ENCODE measurements at places on chromosomes 16 and 17. TPM values are rescaled to one million over a fixed set of nuclear protein-coding genes. Genes with fewer than 3 reads are reported as not detected.

- DNase-seq = no peak
Observed at GRCh38 chr16:16025214-16025968, 76.0 kb downstream of the ABCC1 start.

DNA sequence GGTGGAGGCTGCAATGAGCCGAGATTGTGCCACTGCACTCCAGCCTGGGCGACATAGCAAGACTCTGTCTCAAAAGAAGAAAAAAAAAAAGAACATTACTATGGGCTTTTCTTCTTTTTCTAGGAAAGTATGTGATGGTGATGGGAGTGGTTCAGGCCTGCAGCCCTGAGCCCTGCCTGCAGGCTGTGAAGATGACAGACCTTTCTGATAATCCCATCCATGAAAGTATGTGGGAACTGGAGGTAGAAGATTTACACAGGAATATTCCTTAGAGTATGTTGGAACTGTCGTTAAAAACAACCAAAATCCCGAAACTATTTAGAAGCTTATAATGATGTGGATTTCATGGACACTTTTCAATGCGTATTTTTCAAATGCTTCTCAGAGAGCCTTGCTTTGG lies 5.3 kb downstream of the RMI2 start:
- DNase-seq = no peak

GRCh38 chr17:78316115-78316866 lies 43.6 kb downstream of the SOCS3 start:
- DNase-seq = no peak

ZNF821 gene
- total RNA-seq = 9.8 TPM

SLC5A2 gene
- total RNA-seq = 1.7 TPM

DNA sequence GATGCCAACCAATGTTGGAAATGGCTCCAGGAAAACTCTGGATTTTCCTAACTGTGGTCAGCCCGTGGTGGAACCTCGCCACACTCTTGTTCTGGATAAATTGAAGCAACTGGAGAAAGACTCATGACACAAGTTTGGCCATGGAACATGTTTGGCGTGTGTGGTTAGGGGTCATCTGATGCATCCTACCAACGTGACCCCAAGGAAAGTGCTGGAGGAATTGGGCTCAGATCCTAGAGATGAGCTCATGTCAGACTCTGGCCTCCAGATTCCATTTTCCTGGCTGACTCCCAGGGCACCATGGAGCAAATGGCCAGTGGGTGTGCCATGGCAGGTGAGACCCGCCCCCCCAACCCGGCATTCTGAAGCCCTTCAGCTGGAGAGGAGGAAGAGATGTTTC lies 58.5 kb downstream of the CACNG5 start:
- no peak for DNase-seq

ZNF174 gene
- 10.6 TPM for total RNA-seq

GRCh38 chr17:39143552-39144093 lies 7.8 kb downstream of the PLXDC1 start:
- DNase-seq = peak; percentile 48

GRCh38 chr17:19249681-19250080 lies 12.5 kb downstream of the EPN2 start:
- DNase-seq = no peak

KRTAP4-7 gene
- not detected for total RNA-seq

GRCh38 chr17:28319598-28319935 lies 567 bp downstream of the TMEM97 start:
- no peak for DNase-seq

DNA sequence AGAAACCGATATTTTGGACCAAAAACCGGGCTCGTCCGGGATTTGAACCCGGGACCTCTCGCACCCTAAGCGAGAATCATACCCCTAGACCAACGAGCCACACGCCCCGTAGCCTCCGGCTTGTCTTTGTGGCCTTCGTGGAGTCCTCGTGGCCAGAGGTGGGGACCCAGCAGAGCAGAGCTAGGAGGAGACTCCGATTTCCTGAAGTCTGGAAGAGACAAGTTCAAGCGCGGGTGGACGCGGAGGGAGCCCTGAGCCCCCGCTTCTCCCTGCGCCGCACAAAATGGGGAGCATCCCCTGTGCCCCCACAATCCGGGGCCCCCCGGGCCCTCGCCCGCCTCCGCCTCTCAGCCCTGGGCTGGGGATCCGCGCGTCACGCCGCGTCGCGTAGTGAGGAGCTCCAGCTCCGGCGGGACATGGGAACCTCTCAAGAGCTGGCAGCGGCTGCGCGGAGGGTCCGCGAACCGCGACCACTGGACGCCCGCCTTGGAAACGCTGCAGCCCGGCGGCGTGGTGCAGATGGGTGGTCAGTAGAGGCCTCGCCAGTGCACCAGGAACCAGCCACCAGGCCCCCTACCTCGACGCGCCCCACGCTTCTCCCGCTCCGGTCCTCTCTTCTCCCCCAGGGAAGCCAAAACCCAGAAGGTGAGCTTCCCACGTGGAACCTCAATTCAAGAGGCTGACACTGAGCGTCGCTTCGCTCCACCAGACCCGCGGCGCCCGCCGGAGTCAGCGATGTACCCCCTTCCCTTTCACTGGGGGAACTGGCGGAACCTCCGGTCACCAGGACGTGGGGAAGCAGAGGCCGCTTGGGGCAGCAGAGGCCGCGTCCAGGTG lies 5.2 kb upstream of the OR1F1 start:
- DNase-seq = no peak

GRCh38 chr16:65884018-65884417 lies 482.5 kb upstream of the CDH5 start:
- DNase-seq = no peak

DNA sequence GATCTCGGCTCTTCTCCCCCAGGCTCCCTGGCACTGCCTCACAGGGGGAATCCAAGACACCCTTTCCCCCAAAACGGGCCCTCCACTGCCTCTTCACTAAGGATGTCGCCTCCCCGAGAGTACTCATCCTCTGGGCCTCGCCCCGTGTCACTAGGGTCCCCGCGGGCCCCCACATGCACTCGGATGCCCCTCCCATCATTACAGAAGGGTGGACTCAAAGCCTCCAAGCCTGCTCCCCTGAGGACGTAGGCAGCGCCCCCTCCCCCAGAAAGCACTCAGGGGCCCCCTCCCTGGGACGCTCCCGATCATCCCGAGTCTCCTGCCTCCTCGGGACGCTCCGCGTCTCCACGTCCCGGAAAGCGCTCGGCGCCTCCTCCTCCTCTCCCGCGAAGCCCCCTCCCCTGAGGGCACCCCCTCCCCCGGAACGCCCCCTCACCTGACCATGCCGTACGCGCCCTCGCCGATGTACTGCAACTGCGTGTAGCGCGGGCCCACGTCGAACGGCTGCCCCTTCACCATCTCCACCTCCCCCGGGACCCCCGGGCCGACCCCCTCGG lies 338 bp downstream of the MAPK3 start:
- DNase-seq = peak; percentile 71

HOXB1 gene
- total RNA-seq = not detected

GRCh38 chr17:69581061-69581961 lies 166.8 kb downstream of the MAP2K6 start:
- peak; percentile 30 for DNase-seq

- no peak for DNase-seq
Observed at GRCh38 chr17:570388-570787, 144.3 kb downstream of the VPS53 start.

DNA sequence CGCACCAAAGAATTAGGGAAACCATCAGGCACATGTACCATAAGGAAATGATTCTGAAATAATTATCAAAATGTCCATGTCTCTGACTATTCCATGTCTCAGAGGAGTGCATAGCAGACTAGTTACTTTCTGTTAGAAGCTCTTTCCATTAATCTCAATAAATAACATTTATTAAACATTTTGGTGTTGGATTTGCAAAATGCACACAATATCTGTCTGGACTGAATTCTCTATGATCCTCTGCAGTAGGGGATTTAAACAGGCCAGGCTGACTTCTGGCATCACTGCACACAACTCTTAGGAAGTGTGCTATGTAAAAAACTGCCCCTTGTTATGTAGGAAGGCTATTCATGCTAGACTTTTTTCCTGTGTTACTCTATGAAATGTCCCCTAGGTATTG lies 283.3 kb upstream of the CDH5 start:
- DNase-seq = no peak

KRT12 gene
- total RNA-seq = not detected

DNA sequence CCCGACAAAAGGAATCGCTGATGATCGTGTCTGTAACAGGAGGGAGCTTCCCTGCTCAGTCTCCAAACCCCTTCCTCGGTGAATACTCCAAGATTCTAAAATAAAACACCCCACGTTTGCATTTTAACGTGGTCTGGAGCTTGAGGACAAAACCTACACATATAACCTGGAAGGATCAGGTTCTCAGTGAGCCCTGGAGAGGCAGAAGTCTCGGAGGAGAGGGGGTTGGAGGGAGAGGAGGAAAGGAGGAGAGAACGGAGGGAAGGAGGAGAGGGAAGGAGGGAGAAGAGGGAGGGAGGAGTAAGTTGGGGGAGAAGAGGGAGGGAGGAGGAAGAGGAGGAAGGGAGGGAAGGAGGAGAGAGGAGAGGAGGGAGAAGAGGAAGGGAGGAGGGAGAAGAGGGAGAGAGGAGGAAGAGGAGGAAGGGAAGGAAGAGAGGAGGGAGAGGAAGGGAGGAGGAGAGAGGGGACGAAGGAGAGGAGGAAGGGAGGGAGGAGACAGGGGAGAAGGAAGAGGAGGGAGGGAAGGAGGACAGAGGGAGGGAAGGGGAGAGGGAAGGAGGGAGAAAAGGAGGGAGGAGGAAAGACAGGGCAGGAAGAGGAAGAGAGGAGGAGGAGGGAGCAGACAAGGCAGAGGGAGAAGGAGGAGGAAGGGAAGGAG lies 27.4 kb upstream of the GINS2 start:
- DNase-seq = no peak

DNA sequence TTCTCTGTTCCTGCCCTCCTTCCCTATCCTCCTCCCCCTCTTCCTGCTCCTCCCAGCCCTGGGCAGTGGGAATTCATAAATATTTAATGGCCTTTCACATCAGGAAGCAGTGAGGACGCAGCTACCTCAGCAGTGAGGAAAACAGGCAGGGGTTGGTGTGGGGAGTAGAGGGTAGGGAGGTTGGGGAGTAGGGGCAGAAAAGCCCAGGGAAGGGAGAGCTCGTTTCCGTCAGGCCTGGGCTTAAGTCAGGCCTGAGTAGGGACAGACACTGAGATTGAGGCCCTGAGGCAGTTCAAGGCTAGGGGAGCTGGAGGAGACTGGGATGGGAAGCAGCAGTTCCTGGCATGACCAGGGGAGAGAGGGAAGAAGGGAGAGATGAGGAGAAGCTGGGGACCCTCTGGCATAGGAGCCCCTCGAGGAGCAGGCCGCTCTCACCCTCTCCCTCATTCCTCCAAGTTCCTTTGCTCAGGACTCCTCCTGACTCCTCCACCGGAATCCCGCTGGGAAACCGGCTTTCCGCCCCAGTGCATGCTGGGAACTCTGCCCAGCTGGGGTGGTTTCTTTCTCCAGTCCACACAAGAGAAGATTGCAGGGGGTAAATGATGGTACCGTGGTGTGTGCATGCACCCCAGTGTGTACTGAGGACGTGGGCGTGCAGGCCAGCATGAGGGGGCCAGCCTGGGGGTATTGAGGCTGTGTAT lies 6.2 kb downstream of the SAMD14 start:
- no peak for DNase-seq

- DNase-seq = no peak
Observed at GRCh38 chr16:49454426-49455180, 81.0 kb downstream of the C16orf78 start.

DNA sequence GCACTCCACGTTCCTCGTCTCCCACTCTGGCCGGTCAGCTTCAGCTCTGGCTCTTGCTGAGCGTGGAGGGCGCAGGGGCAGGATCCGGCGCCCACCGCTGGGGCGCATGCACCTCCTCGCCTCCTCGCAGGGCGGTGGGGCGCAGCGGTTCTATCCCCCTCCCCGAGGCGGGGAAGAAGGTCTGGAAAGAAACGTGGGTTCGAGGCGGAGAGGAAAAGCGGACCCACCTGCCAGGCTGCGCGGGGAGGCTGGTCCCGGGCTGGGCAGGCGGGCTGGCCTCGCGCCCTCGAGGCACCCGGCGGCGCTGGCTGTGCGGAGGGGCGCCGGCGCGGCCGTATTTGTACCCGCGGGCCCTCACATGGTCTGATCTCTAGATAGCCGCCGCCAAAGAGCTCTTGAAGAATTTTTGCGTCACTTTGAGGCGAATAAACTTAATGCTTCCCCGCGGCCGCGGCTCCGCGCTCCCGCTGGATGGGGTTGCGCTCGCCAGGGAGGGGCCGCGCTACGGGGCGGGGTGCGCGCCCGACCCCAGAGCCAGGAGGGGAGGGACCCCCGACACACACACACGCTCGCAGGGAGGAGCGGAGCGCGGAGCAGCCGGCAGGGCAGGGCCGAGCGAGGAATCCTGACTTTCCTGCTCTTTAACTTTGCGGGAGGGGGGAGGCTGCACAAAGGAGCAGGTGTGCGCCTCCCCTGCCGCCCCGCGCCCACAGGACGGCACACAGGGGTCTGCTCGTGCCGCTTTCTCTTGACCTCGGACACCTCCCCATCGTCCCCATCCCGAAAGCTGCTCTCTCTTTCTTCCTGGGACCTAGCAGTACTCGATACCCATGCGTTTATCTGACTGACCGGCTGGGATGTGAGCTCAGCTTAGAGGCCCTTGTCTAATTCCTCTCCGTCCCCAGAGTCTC lies at the start of gene SLC6A4:
TSS of gene SLC6A4 (minus strand) at position 312 of the 911 bp plus-strand sequence. CDS start 13,739 bp downstream, outside the sequence.
- peak; percentile 39 for DNase-seq

FBXW10B gene
- 2.4 TPM for total RNA-seq

DNA sequence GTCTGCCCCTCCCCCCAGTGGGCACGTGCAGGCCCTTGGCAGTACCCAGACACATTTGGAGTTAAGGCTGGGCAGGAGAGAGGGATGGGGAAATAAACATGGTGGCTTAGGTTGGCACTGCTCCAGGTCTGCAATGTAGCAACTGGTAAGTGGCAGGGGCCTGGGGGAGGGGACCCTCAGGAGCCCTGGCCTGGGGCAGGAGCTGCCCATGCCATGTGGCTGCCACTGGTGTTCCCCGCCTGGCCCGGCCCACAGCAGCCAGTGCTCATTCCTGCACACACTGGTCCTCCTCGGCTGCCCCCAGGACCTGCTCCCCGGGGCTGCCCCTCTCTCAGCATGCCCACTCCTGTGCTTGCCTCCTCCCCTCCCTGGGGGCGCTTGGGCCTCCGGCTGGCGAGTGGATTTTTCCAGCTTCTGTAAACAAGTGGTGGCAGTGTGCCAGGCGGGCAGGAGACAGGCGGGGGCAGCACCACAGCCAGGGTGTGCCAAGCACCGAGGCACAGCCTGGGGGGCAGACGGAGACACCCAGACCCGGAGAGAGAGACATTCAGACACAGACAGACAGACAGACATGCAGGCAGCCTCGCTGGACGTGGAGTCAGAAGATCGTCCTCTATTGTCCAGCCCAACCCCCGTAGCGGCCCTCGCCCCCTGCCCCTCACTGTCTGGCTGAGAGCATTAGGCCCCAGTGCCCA lies 9.4 kb downstream of the THRA start:
- peak; percentile 66 for DNase-seq

- peak; percentile 26 for DNase-seq
Observed at GRCh38 chr17:80792373-80792781, 199.3 kb upstream of the CHMP6 start.

GRCh38 chr17:72710202-72710601 lies 382.3 kb downstream of the SLC39A11 start:
- DNase-seq = no peak

DNA sequence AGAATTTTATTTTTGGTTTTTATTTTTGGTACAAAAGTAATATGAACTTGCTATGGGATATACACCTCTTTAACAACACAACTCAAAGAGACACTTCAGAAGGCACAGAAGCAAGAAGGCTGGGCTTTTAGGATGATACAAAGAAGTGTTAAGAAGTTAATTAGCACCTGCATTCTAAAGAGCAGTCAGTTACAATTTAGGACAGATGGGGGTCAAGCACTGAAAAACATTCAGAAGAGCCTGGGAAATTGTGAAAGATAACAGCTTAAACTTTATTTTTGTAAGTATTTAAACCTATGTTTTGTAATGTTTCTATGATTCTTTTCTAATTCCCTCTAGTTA lies 163.5 kb downstream of the CDH8 start:
- DNase-seq = no peak

ABCC11 gene
- 0.40 TPM for total RNA-seq

CSH1 gene
- not detected for total RNA-seq
